ENCODE measurements at places on chromosomes 7 and 10.
A peak's percentile ranks its signal among the peaks of the same experiment; 100 is the strongest.

DNA sequence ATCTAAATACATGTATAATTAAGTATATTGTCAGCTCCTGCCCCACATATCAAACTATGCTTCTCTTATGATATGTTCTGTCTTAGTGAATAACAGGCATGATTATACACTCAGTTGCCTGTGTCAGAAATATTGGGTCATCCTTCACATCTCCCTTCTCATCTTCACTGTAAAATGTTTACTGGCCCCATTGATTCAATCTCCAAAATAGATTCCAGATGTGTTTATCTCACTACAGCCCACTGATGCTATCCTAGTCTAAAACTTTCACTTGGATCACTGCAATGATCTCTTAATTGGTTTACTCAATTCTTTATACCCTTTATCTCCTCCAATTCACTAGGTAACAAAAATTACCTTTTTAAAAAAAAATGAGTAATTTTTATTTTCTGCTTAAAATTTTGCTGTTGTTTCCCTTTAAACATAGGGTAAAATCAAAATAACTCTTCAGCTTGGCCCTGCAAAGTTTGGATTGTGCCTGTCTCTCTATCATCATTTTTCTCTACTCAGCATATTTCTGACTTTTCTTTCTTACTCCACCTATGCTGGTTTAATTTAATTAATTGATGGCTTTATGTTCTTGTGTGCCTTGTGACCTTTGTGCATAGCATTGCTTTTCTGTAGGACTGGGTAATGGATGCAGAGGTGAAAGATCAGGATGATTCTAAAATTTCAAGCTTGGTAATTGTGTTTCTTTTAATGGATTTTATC lies 233.9 kb upstream of the FOXP2 start:
- no peak for DNase-seq

GRCh38 chr7:96669812-96670211 lies 39.8 kb downstream of the SEM1 start:
- DNase-seq = no peak

DNA sequence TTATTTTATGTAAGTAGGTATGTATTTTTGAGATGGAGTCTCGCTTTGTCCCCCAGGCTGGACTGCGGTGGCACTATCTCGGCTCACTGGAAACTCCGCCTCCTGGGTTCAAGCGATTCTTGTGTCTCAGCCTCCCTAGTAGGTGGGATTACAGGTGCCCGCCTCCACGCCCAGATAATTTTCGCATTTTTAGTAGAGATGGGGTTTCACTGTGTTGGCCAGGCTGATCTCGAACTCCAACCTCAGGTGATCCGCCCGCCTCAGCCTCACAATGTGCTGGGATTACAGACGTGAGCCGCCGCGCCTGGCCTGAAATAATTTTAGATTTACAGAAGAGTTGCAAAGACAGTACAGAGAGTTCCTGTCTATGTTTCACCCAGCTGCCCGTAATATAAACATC lies 37.5 kb downstream of the PFKFB3 start:
- DNase-seq = no peak

DNA sequence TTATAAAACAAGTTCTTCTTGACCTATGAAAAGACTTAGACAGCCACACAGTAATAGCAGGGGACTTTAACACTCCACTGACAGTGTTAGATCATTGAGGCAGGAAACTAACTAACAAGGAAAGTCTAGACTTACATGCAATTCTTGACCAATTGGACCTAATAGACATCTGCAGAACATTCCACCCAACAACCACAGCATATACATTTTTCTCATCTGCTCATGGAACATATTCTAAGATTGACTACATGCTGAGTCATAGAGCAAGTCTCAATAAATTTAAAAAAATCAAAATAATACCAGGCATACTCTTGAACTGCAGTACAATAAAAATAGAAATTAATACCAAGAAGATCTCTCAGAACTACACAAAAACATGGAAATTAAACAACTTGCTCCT lies 219.5 kb upstream of the HPS1 start:
- no peak for DNase-seq

GRCh38 chr10:14345262-14345661 lies 14.5 kb upstream of the FRMD4A start:
- no peak for DNase-seq

DNA sequence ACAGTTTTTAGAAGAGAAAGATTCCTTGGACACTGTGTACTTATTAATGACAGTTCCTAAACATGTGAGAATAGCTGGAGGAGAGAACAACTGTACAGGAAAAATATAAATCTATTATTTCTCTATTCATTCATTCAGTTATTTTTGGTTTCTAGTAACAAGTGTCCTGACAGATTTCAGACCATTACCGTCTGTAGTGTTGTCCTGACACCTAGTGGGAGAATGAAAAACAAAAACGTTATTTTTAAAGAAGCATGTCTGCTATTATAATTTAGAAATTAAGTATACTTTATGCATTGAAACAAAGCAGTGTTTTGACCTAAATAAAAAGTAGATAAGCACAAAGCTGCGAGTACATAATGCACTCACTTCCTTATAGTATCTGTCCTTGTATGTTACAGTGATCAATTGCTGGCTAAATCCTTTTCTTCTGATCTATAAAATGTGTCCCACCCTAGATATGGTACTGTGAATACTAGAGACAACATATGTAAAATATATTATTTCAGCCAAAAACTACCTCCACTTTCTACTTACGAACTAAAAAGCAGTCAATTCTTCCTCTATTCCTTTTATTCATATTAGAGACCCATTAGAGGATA lies 575.6 kb downstream of the ARL4A start:
- DNase-seq = peak; percentile 51

- peak; percentile 91 for DNase-seq
Measured at GRCh38 chr10:25875556-25876165, 58.4 kb upstream of the MYO3A start.

GRCh38 chr10:79430325-79430905 lies 15.0 kb downstream of the ZCCHC24 start:
- no peak for DNase-seq

- DNase-seq = no peak
Measured at GRCh38 chr10:5775685-5776084, 37.5 kb downstream of the GDI2 start.

DNA sequence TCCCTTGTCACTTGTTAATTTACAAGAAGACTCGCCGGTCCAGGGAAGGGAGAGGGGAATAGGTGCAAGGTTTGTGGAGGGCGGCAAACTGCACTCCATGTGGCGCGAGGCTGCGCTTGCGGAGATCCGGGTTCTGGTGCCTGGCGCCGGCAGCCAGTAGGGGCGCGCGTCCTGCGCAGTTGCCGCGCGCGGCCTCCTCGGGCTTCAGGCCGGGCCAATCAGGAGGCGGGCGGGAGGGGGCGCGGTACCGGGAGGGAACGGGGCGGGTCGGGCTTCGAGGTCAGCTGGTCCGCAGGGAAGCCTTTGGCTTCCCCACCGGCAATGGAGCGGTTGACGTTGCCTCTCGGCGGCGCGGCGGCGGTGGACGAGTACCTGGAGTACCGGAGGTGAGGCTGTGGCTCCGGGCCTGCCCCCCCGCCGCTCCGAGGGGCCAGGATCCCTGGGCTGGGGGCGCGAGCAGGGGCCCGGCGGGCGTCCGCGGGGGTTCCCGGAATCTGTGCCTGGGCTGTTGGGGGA lies at the start of gene FAM221A:
TSS of gene FAM221A (plus strand) at position 302 of the 516 bp plus-strand sequence. CDS start at position 322, 20 bp downstream.
- DNase-seq = peak; percentile 94

- DNase-seq = peak; percentile 60
Measured at GRCh38 chr10:80204677-80205476, 460 bp downstream of the ANXA11 start.

DNA sequence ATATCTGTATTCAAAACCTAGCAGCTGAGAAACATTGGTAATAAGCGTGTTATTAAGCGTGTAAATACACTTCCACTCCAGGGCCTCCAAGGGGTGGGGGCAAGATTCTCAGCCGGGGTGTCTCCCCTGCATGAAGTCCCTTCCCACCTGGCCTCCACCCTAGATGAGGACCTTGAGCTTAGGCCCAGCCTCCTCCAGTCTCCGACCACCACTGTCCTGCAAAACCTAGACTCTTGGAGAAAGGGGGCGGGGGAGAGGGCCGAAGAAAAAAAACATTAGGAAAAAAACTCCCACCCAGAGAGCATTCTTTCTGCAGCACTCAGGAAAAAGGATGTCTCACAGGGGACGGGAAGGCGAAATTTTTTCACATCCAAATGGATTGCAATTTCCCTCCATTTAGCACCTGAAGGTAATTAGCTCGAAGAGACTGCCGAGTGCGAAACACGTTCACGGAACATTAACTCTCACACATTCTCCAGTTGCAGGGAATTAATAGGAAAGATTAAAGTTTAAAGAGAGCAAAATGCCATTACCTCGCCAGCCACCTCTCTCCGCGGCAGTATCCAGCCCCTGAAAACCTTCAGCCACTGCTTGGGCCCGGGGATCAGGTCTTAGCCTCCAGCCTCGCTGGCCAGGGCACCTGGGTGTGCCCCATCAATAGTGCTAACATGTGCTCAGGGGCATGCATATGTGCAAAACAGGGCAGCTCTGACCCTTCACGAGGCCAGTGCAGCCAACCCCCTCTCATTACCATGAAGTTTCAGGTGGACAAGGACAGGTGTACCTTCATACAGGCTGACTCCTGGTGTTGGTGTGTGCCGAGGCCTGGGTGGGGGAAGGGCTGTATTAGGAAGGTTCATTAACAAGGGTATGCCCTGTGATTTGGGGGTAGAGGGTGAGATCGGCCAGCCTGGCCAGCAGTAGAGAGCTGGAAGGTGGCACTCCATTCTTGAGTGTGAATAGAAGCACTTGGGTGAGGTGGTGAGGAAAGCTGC lies 77.2 kb downstream of the HIF1AN start:
- DNase-seq = no peak

DNA sequence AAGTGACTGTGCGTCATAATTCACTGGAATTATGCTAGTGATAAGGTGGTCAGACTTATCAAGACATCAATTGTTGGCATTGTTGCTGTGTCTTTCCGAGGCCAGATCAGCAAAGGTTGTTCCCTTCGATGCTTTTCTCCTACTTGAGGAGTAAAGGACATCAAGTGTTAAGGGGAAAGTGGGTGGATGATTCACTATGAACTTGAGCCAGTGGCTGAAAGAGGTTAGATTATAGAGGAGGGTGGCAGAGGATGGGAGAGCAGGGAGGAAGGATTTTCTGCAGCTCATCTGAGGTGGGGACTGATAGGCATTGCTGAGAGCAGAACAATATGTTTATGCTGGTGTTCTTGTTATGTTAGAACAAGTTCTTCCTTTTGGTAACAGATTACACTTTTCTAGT lies 131.4 kb upstream of the AGR3 start:
- DNase-seq = no peak

GRCh38 chr7:15376600-15376999 lies 185.2 kb downstream of the AGMO start:
- DNase-seq = no peak

DNA sequence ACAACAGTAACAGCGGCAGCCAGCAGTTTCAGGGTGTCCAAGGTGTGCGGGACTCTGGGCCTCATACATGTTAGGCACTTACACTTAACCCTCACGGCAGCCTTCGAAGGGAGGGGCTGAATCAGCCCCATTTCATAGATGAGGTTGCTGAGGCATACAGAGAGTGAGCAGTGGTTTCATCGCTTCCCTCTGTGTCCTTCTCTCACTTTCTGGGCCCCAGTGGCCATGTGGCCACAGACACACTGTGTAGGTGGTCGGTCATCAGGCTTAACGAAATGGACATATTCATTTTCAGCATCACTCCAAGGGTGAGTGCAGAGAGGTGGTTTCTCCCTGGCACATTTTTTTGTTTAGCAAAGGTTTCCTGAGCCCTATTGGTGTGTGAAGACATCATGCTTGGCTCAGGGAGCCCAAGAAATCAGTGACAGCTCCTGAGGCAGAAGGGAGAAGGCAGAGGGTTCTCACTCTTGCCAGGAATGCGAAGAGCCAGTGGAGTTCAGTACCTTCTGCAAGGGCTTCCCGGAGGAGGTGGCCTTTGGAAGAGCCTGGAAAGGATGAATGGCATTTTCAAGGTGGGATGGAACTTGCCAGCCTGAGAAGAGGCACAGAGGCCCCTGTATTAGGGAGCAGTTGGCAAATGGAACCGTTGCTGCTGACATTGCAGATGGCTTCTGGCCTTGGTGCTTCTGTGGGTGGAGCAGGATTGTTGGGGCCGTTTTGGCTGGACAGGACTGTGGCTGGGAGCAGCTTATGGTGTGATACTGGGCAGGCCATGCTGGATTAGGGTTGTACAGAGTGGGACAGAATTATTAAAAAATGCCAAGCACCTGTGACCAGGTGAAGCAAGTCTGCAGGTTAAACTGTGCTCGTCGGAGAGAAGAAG lies 61.7 kb upstream of the PPIF start:
- DNase-seq = no peak

GRCh38 chr7:21269021-21269420 lies 158.9 kb upstream of the SP4 start:
- DNase-seq = no peak

DNA sequence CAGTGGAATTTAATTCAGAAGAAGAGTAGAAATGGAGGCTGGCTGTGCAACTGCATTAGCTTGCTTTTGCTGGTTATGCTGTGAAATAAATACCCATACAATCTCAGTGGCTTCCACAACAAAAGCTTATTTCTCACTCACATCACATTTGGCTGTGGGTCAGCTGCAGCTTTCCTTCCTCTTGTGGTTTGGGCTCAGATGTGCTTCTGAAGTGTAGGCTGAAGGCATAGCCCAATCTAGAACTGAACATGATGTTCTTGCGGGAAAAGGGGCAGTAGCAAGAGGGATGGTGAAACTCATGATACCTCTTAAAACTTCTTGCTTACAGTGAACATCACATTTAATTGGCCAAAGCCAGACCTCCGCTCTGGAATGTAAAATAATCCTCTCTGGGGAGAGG lies 119.9 kb downstream of the HECW1 start:
- no peak for DNase-seq

DNA sequence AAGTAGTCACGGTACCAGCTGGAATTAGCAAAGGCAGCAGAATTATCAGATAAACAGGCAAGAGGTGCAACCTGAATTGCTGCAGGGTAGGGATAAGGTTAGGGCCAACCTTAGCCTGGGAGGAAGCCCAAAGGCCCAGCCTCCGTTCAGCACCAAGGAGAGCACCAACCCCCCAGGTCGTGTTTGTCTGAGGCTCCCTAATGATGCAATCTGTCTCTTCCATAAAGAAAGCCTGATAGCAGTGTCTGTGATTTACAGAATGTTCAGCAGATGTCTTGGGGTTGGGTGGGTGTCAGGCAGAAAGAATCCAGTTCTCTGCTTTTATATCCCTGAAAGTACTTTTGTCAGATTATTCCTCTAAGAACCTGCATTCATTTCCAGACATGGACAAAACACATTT lies 328.4 kb upstream of the AOAH start:
- peak; percentile 86 for DNase-seq

DNA sequence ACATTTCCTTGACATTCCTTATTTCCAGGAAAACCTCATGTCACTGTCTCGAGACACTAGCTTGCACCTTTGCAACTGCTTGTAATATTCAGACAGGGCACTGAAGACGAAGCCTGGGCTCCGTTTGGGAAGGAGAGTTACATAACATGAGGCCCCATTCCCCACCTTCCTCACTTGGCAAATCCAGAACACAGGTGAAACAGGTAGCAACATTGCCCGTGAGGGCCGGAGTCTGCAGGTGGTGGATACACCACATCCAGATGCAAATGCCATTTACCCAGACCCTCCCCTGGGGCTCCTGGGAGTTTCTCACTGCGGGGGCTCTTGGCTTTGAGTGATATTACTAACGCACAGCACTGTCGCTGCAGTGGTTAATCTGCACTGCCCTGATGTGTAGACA lies 491.0 kb downstream of the PTPRN2 start:
- DNase-seq = no peak

GRCh38 chr10:122116331-122116730 lies 127.4 kb downstream of the TACC2 start:
- DNase-seq = no peak

GRCh38 chr10:86688398-86688921 lies 20.1 kb downstream of the LDB3 start:
- peak; percentile 85 for DNase-seq

Measured in GM23338 (cell line).